Activated naive CD4-positive, alpha-beta T cell treated with Interleukin-2 at 50 U/mL for 16 hours (primary cell): ENCODE measurements at places on chromosomes 5 and 9.

DNA sequence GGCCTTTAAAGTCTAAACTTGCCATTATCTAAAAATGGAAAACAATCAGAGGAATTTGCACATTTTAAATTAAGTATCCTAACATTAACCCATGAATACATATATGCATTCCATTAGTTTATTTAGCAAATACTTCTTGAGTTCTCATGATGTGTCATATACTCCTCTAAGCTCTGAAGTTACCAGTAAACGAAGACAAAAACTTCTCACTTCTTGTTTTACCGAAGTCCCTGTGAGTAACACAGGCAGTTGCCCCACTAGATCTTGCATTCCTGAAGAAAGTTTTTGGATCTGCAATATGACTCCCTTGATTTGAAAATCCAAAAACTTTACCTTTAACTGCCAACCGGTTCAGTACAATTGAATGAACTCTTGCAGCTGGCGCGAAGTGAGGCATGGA, 439.0 kb upstream of the MPDZ start:
- DNase-seq, result no peak

DNA sequence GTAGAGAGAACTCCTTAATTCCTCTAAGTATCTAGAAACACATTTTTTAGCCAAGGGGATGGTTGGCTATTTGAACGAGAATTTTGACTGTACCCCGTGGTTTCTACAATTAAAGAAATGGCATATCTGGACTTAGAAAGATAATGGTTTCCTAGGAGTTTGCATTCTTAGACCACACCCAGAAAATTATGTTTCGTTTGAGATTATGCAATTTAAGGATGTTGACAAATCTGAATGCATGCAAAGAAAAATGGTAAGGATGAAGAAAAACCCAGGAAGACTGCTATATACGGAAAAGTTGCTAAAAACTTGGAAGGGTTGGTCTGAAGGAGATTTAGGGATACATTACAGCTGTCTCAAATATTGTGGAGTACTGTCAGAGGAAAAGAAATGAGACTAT, 538.5 kb upstream of the WWC1 start:
- no peak for DNase-seq

DNA sequence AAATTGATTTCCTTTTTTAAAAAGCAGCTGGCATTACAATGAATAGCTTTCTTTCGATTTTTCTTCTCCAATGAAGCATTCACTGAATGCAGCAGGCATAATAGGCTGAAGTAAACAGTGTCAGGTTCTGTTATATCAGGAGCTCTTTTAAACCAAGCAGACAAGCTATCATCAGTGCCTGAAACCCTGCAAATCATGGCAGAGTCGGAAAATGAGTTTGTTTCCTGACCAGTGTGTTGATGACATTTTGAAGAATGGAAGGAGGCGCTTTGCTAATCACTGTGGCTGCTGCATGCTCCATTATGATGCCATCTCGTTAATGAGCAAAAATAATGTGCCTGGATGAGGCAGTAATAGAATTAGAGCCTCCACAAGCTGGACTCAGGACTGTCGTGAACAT, 284.5 kb downstream of the ZNF608 start:
- DNase-seq, result no peak

- DNase-seq, result no peak
These were observed 63.8 kb upstream of the ORM1 start for GRCh38 chr9:114258866-114259797.
